ENCODE measurements at places on chromosomes 5 and 9.

DNA sequence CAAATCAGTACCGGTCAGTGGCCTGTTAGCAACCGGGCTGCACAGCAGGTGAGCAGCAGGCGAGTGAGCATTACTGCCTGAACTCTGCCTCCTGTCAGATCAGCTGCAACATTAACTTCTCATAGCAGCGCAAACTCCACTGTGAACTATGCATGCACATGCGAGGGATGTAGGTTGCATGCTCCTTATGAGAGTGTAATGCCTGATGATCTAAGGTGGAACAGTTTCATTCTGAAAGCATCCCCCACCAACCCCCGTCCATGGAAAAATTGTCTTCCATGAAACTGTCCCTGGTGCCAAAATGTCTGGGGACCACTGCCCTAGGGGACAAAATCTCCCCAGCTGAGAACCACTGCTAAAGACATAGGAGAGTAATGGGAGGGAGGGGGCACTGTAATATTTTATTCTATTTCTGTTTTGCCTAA, 51.1 kb downstream of the P4HA2 start:
- no peak for DNase-seq

- peak; percentile 53 for DNase-seq
These were observed 6.1 kb upstream of the RNF183 start for GRCh38 chr9:113309204-113309813.

DNA sequence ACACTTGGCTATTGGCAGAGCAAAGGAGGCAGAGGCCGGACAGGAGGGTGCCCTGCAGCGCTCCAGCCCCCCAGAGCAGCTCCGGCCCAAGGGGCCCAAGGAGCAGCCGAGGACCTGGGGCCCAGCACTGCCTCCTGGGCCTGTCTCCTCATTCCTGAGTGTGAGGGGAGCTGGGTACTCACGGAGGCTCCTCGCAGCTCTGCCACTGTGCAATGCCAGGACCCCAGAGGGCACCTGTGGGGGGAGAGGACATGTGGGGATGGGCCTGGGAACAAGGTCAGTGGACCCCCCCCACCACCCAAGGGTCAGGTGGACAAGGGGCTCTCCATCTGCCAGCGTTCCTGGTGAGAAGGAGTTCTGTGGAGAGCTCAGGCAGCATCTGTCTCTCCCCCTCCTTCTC, 192.6 kb upstream of the PPP1R26 start:
- no peak for DNase-seq

DNA sequence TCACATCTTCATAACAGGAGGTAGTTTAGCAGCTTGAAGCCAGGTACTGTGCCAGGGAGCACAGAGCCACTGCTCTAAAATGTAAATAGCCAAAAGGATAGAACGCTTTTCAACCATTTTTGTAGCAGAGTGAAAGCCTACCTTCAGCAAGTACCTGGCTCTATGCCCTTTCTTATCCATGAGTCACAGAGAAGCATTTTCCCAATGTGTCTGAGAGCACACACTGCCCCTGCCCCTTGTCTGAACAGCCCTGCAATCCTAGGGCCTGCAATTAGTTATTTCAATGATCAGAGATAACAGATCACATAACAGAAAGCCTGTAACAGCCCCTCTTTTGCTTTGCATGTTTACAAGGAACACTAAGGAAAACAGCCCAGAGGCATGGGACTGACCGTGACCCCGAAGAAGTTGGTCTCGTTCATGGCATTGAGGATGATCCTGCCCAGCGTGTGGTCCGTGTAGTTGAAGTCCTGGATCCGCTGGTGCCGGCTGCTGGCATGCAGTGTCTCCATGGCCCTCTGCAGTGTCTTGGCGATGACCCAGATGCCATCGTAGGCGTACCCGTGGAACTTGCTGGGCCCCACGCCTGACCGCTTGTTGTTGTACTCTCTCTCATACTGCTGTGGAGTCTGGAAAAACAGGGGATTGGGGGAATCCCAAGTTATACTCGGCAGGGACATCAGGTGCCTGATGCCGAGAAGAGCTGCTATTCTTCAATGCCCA, 198.3 kb upstream of the TBC1D2 start:
- DNase-seq = no peak

- DNase-seq = no peak
These were observed 43.6 kb downstream of the CCDC192 start for GRCh38 chr5:127746756-127747155.

- DNase-seq = peak; percentile 3
These were observed 54.5 kb downstream of the DIAPH1 start for GRCh38 chr5:141564216-141564692.

- DNase-seq = no peak
These were observed 86.5 kb upstream of the CCDC112 start for GRCh38 chr5:115382989-115383388.

- DNase-seq = no peak
These were observed 39.8 kb upstream of the ALDH1B1 start for GRCh38 chr9:38352530-38353328.

- DNase-seq = no peak
These were observed 136.2 kb downstream of the BARX1 start for GRCh38 chr9:93818827-93819472.

DNA sequence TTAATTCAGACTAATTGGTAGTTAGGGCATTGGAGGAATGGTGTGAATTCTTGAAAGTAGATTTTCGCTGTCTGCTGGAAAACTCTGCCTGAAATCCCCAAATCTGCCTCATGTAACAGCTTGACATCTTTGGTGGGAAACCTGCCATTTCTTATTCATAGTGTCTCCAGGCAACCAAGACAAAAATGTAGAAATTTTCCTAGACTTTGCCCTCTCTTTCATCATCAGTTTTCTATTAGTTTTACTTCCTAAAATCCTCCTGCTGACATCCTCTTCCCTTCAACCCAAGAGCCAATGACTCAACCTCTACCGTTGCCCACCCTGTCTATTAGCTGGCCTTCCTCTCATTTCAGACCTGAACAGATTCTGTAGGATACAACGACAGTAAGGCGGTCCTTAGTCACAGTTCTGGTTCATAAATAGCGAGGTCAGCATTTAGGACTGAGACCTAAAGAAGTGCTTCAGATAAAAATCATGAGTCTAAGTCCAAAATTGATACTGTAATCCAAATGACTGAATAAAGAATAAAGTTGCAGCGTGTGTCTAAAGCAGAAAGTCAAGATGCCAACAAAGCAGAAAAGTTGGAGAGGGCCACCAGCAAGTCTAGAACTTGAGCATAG, 133.9 kb downstream of the MUSK start:
- no peak for DNase-seq

- no peak for DNase-seq
These were observed 1236.6 kb downstream of the MAT2B start for GRCh38 chr5:164742025-164742424.

GRCh38 chr5:127505905-127506304, 11.5 kb upstream of the PRRC1 start:
- DNase-seq = no peak

- peak; percentile 14 for DNase-seq
These were observed at the start of gene SHISAL2B for GRCh38 chr5:64690417-64691151. TSS of gene SHISAL2B (plus strand) at chr5:64690503. CDS start at chr5:64690624, 121 bp downstream.

GRCh38 chr5:87258507-87258906, 9.2 kb upstream of the RASA1 start:
- DNase-seq = no peak

- DNase-seq = peak; percentile 66
These were observed 366.0 kb upstream of the TRPC7 start for GRCh38 chr5:136731241-136731900.

- no peak for DNase-seq
These were observed 612.6 kb upstream of the CLINT1 start for GRCh38 chr5:158471535-158471924.

DNA sequence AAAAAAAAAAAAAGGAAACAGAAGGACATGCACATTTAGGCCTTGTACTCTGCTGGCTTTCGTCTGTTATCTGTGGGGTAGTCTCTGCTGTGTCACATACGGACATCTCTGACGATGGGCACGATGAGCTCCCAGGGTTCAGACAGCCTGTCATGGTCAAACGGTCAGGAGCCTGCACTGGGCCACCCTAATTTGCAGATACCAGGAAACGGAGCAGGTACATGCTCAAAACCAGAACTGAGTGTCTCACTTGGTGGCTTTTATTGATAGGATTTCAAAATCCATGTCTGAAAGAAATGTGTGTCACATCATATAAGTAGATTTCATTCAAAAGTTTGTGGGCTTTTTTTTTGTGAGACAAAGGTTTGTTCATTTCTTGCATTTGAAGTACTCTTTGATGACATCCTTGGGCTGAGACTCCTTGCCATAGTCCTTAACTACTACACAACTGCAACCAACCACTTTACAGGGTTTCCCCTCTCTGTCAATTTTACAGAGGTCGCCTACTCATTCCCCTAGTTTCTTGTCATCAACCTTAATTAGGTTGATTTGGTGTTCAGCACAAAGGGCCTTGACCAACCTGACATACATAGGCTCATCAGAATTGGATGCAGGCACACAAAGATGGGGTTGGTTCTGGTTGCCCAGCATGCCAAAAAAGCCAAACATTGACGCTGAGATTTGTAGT, 9.0 kb downstream of the CKMT2 start:
- no peak for DNase-seq

DNA sequence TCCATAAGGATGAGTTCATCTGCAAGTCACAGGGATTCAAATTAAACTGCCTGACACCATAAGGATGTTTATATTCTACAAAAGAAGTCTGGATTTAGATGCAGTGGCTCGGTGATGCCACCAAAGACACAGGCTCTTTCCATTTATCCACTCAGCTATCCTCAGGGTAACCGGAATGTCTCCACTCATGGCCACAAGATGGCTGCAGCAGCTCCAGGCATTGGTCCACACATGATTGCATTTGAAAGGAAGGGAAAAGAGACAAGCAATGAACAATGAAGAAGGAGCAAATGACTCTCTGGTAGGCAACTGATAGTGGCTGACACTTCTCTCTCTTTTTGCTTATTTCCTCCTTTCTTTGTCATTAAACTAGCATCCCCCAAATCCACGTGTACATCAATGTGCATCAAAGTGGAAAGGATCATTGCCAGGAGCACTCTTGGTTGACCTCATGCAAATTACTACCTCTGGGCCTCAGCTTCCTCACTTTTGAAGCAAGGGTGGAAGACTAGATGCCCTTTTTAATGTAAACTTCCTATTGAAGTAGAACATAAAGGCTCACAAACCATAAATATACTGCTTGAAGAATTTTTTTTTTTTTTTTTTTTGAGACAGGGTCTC, 7.2 kb upstream of the SNX30 start:
- no peak for DNase-seq

GRCh38 chr5:162911873-162912272, 525.5 kb upstream of the CCNG1 start:
- DNase-seq = no peak

DNA sequence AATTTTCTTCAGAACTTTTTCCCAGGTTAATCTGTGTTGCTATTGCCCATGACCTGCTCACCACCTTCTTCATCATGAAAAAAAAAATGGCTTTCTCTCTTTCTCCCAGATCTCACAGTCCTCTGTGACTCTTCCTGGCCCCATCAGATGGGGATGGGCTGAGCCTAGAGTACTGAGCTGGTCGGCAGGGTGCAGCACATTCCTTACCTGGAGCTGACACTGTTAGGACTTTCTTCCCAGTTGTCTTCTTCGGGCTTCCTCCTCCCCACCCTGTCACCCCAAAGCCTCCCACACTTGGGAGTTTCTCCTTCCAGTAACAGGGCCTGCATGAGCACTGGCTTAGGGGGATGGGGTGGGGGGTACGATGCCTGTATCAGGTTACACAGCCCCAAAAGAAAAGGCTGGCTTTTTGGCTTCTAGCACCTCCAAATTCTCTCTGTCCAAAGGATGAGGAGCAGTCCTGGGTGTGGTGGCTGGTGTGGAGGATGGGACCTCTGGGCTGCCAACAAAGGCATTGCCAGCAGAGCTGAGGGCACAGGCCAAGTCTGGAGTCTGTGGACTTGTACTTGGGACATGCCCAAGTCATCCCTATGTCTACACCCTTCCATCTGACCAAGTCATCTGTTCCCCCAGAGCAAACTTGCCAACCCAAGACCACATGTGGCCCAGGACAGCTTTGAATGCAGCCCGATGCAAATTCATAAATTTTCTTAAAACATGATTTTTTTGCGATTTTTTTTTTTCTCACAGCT, 68.0 kb upstream of the HSPA9 start:
- no peak for DNase-seq

DNA sequence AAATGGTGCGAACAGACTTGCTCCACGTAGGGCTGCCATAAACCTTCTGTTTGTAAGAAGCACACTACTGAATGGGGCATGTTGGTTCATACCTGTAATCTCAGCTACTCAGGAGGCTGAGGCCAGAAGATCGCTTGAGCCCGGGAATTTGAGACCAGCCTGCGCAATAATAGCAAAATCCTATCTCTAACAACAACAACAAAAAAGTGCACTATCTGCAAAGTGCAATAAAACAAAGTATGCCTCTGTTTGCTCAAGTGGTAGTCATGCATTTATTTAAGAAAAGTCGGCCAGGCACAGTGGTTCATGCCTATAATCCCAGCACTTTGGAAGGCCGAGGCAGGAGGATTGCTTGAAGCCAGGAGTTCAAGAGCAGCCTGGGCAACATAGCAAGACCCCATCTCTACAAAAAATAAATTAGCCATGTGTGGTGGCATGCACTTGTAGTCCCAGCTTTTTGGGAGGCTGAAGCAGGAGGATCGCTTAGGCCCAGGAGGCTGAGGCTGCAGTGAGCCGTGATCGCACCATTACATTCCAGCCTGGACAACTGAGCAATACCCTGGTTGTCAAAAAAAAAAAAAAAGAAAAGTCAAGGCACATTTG, 5.2 kb downstream of the ATPSCKMT start:
- DNase-seq = no peak

DNA sequence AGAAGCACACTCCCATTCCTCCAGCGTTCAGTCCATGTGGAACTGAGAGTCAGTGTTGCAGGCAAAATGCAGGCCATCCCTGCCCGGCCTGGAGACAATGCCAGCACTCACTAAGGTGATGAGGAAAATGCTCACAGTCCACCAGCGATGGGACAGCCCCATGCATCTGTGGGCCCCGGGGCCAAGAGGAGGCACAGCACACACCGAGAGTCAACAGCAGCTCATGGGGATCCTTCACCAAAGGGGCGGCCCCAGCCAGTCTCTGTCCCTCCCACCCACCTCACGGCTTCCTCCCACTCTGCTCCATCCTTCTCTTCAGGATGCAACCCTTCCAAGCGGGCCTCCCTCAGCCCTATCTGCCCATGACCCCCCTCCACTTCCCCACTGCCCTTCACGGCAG, 6.2 kb downstream of the SEMA4D start:
- DNase-seq = no peak

- DNase-seq = no peak
These were observed 91.5 kb upstream of the CDKN2B start for GRCh38 chr9:22100626-22101025.

- no peak for DNase-seq
These were observed 275.0 kb upstream of the SGCD start for GRCh38 chr5:156051972-156052371.

- no peak for DNase-seq
These were observed 335.3 kb upstream of the PANK3 start for GRCh38 chr5:168914491-168914890.

DNA sequence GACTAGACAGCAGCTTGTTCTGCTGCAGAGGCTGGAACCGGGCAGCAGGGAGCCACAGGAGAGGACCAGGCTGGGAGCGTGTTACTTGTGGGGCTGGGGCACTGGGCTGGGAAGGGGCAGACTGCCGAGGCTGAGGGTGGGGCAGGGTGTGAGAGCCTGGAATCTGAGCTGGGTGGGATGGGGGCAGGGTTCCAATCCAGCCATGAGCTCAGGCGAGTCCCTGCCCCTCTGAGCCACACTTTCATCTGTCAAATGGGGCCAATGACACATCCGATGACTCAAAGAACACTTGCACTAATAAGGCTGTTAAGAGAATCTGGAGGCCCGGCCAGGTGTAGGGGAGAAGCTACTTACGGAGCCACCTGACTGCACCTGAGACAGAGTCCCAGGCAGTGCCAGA, 18.7 kb upstream of the WDR38 start:
- DNase-seq = peak; percentile 55

All from DMS79 treated with DMSO at 0.1 percent for 48 hours (cell line).